ENCODE measurements at places on chromosomes 12 and 14.

- no peak for DNase-seq
These were observed 951.4 kb downstream of the VRK1 start for GRCh38 chr14:97748616-97749015.

GRCh38 chr12:104657726-104658484 is 201.2 kb downstream of the CHST11 start:
- no peak for DNase-seq

DNA sequence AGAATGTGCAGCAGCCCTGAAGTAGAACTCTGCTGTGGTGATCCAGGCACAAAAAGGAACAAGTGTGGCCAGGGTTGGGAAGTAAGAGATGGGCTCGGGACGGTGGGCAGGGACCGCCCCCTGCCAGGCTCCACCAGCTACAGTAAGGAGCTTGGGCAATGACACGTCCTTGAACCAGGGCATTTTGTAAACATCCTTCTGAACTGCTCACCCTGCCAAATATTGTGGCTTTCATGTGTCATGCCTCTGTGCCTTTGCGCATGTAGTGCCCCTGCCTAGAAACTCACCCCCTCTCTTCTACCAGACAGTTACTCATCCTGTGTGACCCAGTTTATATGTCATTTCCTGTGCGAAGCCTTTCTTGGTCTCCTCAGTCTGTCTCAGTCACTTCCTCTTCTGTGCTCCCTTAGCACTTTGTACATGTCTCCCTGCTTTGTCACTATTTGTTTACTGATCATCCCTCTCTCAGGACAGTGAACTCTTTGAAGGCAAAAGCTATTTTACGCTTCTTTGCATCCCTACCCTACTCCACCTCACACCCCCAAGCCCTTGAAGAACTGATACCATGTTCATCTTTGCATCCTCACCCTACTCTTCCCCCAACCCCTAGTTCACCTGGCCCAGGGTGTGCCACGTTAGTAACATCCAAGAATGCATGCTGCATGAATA is 108.9 kb upstream of the PLEKHG7 start:
- DNase-seq: no peak

- no peak for DNase-seq
These were observed 590 bp upstream of the CEBPE start for GRCh38 chr14:23119363-23120327.

DNA sequence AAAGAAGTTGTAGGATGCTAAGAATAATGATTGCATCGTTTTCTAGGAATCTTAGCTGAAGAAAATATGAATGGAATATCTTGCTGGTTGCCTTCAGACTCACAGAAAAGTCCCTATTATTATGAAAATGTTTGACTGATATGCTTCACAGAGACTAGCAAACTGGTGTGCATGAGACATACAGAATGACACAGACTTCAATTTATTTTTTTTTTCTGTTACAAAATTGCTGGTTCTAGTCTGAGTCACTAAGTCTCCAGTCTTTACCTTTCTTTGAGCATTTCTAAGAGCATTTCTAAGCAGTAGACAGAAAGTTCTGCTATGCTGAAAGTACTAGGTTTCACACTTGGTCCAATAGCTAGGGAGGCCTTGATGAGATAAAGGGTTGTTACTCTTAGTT is 377.6 kb upstream of the ATP2B1 start:
- DNase-seq: no peak

DNA sequence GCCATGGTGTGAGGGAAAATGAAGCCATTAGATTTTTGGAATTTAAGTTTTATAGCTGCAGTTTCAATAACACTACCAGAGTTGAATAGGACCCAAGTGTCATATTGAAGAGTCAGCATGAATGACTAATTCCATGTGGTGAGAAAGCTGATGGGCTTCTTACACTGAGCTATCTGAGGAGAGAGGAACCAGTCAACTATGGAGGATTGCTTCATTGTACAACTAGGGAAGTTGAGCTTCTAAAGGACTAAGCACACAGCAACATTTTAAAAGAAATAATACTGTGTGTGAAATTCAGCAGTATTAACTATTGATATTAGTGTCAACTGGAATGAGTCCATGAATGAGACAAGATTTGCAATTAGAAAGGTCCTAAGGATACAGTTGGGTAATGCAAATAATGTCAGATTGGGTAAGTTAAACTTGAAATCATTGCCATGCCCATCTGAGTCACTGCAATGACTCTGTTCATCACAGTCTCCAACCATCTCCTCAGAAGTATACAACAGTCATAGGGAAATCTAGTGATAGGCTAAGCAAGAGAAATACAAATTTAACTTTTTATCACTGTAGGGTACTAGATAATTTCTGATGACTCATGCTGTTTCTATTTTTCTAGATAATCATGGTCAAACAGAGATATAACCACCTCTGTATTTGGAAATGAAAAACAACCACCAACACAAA is 394.2 kb downstream of the FSCB start:
- DNase-seq: no peak

DNA sequence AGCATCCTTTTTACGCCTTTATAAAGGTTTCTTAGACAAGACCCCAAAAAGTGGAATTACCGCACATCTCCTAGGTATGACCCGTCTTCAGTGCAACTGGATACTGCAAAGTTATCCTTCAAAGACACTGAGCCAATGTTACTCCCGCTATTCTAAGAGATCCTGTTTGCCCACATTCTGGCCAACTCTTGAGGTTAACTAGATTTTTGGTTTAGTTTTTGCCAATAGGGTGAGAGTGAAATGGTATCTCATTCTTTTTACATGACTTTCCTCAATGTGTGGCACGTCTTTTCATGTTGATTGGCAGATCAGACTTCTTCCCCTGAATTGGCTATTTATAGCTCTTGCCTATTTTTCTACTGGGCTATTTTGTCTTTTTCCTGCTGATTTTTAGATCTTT is 347.2 kb downstream of the MED13L start:
- DNase-seq: no peak

- DNase-seq: peak; percentile 86
These were observed 114.3 kb downstream of the KSR2 start for GRCh38 chr12:117854339-117855012.

GRCh38 chr14:103427485-103428443 is 42.5 kb downstream of the MARK3 start:
- peak; percentile 19 for DNase-seq

- DNase-seq: no peak
These were observed 5.9 kb upstream of the WASHC3 start for GRCh38 chr12:102067574-102068258.

DNA sequence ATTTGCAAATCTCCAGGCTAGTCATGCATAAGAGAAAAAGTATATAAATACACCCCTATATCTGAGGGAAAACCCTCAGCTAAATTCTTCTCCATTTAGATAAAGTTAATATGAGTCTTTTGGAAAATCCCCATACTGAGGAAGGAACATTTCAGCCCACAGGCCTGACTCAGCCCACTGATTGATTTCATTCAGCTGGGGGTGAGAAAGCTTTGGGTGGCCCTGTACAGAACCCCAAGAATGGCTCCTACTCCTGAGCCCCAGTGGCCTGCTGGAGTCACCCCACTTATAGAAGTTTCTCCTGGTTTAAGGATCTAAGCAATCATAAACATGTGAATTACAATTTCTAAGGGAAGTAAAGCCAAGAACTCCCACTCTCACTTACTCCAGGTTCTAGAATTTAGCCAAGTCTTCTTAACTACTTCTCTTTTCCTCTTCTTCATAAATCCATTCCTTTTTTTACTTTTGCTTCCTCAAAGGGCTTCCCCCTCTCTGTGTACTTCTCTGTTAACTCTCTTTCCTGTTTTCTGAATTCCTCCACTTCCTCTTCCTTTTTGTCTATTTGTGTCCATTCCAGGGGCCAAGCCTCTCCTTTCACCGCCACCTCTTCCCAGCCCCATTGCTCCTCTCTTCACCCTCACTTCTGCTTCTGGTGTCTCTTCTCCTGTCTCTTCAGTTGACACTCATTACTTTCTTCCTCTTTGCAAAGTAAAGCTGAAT is 21.0 kb downstream of the RTN1 start:
- no peak for DNase-seq

DNA sequence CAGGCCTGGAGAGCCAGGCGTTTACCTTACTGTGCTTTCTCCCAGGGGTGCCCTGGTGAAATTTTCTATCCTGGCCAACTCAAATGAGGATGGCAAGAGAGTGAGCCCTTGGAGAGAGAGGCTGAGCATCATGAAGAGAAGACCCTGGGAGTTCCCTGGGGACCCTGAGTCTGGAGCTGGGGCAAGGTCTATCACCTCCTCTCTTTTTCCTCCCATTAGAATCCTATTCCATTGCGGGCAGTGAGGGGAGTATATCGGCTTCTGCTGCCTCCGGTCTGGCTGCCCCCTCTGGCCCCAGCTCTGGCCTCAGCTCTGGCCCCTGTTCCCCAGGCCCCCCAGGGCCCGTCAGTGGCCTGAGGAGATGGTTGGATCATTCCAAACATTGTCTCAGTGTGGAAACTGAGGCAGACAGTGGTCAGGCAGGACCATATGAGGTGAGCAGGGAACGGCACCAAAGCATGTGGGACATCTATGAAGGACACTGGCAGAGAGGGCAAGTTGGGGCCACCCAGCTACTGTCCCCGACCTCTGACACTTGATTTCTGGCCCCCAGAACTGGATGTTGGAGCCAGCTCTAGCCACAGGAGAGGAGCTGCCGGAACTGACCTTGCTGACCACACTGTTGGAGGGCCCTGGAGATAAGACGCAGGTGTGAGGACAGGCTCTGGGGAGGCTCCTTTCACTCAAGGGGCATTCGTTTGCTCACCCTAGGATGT is 1.6 kb downstream of the ARHGEF25 start:
- no peak for DNase-seq

GRCh38 chr14:51400139-51400538 is 160.1 kb downstream of the TMX1 start:
- no peak for DNase-seq

DNA sequence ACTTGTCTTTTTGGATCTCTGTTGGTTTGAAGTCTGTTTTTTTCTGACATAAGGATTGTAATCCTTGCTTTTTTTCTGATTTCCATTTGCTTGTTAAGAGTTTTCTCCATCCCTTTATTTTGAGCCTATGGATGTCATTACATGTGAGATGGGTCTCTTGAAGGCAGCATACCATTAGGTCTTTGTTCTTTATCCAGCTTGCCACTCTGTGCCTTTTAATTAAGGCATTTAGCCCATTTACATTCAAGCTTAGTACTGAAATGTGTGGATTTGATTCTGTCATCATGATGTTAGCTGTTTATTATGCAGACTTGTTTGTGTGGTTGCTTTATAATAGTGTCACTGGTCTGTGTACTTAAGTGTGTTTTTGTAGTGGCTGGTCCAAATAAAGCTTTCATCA is 100.0 kb downstream of the CCDC91 start:
- DNase-seq: no peak

GRCh38 chr12:89228491-89228890 is 123.8 kb downstream of the DUSP6 start:
- no peak for DNase-seq

GRCh38 chr14:69518289-69519101 is 34.0 kb downstream of the PLEKHD1 start:
- no peak for DNase-seq

GRCh38 chr12:9980126-9980525 is 8.9 kb downstream of the CLEC12A start:
- DNase-seq: no peak

- DNase-seq: no peak
These were observed 236.4 kb upstream of the CRY1 start for GRCh38 chr12:107329569-107330324.

GRCh38 chr12:29818916-29819623 is 35.3 kb upstream of the TMTC1 start:
- no peak for DNase-seq

GRCh38 chr14:101018561-101019290 is 115.2 kb upstream of the RTL1 start:
- peak; percentile 1 for DNase-seq

DNA sequence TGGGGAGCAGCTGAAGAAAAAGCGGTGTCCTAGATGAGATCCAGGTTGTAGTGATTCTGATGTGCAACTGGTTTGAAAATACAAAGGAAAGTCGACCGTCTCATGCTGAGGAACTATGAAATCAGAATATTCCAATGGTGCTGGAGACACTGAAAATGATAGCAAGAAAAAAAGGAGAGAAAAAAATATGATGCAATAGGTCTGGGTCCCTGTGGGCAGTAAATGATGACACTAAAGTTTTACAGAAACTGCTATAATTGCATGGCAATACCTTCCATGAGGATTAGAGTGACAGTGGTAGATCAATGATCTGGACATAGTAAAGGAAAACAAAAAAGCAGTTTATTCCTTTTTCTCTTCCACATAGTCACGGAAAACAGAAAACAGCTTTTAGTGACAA is 2.3 kb downstream of the PYM1 start:
- no peak for DNase-seq

DNA sequence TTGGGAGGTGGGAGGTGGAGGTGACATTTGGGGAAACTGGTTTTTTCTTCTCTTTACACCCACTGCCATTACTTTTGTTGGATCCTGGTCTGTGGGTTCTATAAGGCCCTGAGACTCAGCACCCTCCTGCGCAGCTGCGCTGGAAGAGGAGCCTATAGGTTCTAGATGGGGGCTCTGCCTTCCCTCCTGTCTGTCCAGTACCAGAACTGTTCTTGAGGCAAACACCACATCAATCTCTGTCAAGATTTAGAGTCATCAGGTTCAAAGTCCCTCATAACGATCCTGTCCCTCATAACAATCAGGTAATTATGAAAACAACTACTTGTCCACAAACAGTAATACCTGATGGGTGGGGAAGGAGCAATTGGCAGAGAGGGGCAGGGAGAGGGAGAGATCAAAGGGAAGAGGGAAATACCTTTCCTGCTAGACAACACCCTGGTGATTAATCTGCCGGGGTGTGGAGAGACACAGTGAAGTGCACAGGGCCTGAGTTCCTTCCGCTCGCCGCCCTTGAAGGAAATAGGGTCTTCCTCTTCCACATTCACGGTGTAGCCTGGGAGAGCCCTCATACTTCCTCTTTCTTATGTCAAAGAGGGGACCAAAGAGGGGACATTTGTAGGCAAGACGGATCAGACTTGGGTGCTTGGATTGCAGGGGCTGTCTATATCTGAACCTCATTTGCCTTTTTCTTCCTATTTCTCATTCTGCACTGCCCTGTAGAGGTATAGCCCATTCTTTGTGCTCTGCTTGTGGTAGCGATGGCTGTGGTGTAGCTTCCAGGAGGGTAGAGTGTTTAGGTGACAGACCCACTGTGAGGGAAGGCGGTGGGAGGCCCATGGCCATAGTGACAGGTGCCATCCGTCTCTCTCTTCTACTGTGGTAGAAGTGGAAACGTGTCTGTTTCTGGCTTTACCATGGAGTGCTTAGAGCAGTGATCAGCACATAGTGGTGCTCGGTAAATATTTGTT is 12.6 kb downstream of the GPRC5A start:
- DNase-seq: no peak

- DNase-seq: no peak
These were observed 30.5 kb downstream of the CLEC2D start for GRCh38 chr12:9699898-9700605.

All from WTC11 (cell line).